ENCODE measurements at places on chromosomes 4 and X.

DNA sequence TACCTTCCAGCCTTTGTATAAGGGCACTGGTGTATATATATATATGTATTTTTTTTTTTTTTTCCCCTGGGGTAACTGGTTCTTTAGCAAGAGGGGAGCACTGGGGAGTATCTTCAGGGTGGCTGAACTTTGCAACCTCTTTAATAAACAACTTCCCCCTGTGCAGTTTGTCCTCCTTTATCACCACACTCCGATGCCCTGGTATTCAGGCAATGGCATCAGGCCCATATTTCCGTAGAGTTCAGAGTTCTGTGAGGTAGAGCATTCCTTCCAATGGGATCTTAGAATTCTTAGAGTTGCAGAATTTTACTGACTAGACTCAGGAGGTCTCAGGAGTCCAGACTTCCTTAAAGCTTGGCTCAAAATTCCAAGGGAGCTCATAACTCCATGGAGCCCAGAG lies 24.6 kb downstream of the NYX start:
- DNase-seq: no peak

DNA sequence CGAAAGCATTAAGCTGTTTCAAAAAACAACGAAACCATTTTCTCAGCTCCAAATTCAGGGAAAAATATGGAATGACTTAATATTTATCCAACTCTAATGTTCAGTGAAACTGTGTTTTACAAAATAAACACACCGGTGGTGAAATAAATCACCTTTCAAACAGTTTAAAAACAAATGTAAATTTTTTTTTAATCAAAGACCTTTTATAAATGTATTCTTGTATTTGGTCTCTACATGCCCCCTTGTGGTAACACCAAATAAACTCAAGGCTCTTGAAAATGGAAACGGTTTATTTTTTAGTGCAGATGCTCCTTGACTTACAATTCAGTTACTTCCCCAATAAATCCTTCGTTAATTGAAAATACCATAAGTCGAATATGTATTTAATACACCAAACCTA lies 45.8 kb upstream of the ITM2A start:
- no peak for DNase-seq

- DNase-seq: peak; percentile 27
Measured at GRCh38 chr4:123893011-123893981, 496.7 kb downstream of the SPRY1 start.

GRCh38 chrX:14956813-14957582 lies 83.8 kb downstream of the MOSPD2 start:
- DNase-seq: no peak

Data from D721Med (cell line).